ENCODE measurements at places on chromosomes 1 and 21.

DNA sequence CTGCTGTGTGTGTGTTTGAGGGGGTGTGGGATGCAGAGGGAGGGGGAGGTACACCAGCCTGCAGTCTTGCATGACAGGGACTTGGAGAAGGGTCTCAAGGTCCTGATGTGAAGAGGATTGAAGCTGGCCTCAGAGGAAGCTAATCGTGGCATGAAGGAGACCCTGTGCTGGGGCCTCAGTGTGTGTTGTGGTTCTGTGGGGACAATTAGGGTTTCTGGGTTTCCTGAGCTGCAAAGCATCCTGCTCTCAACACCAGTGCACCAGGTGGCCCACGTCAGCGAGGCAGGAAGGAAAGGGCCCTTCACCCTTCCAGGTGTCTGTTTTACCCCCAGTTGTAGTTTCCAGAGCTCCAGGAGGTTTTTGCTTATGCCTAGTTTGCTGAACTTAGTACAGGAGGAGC lies 52.8 kb downstream of the TENT5C start:
- DNase-seq: no peak

GRCh38 chr1:154454386-154455120 lies 47.5 kb upstream of the TDRD10 start:
- no peak for DNase-seq

- DNase-seq: no peak
These were observed 38.2 kb downstream of the GLIS1 start for GRCh38 chr1:53700776-53701175.

- DNase-seq: no peak
These were observed 227.8 kb upstream of the RAB4A start for GRCh38 chr1:229043115-229043514.

- DNase-seq: no peak
These were observed 11.0 kb upstream of the PLA2G2C start for GRCh38 chr1:20197329-20197791.
